ENCODE measurements at places on chromosomes 3 and 15. TPM values are rescaled to one million over a fixed set of nuclear protein-coding genes. Genes with fewer than 3 reads are reported as not detected.
A peak's percentile ranks its signal among the peaks of the same experiment; 100 is the strongest.

DNA sequence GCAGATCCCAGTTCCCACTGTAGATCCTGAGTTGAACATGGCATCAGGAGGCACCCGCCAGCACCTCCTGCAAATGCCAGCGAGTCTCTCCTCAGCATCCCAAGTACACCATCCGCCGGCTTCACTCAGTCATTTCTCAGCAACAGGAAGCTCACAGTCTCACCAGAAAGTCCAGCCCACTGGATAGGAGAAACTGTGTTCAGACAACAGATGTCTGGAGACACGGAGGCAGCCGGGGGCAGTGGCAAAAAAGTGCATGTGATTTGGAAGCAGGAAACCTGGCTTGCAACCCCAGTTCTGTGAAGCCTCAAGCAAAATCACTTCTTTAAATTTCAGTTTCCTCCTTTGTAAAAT is 68.7 kb downstream of the SRGAP3 start:
- H3K4me1 ChIP-seq, result no peaks in the 10 kb centered on the region
- no peaks in the 10 kb centered on the region for H3K27me3 ChIP-seq
- H3K4me3 ChIP-seq, result no peak overlapping the region
- no peaks in the 10 kb centered on the region for H3K36me3 ChIP-seq

GRCh38 chr3:132804498-132804897 is 82.3 kb upstream of the NPHP3 start:
- H3K27ac ChIP-seq, result no peak overlapping the region
- no peak overlapping the region for H3K4me3 ChIP-seq
- H3K36me3 ChIP-seq, result no peaks in the 10 kb centered on the region
- no peak for DNase-seq
- no peaks in the 10 kb centered on the region for H3K27me3 ChIP-seq

DNA sequence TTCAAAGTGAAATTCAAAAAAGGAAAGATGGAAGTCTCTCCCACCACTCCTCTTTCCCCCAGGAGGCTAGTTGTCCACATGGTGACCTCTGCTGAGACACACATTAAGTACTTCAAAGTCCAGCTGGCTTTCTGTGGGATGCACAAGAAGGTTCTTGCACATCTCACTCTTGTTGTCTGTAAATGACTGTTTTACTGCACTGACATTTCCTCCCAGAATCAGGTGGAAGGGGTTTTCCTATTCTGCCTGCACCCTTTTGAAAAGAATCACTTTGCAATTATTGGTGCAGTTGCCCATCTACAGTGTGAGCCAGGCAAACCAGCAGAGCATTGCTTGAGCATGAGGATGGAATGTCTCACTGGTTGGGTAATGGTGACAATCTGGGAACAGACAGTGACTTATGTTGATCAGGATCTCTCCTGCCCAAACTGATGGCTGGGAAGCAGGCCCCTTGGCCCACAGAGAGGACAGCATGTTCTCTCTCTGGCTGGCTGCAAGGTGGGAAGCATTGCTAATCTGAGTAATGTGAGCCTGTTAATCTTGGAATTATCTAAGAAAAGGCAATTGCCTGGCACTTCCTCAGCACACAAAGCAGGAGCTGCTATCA is 347.7 kb upstream of the SATB1 start:
- no peak for DNase-seq
- no peak overlapping the region for H3K27ac ChIP-seq
- no peak overlapping the region for H3K4me3 ChIP-seq
- no peaks in the 10 kb centered on the region for H3K4me1 ChIP-seq
- no peaks in the 10 kb centered on the region for H3K36me3 ChIP-seq

DNA sequence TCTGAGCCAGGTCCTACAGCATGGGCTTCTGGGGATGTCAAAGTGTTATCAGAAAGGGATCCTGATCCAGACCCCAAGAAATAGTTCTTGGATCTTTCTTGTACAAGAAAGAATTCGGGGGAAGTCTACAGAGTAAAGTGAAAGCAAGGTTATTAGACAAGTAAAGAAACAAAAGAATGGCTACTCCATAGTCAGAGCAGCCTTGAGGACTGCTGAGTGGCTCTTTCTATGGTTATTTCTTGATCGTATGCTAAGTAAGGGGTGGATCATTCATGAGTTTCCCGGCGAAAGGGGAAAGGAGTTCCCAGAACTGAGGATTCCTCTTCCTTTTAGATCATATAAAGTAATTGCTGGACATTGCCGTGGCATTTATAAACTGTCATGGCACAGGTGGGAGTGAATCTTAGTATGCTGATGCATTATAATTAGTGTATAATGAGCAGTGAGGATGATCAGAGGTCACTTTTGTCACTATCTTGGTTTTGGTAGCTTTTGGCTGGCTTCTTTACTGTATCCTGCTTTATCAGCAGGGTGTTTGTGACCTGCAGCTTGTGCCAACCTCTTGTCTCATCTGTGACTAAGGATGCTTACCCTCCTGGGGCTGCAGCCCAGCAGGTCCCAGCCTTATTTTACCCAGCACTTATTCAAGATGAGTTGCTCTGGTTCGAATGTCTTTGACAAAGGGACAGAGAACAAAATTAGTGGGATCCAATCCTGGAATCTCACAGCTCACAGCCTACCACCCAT is 41.0 kb downstream of the CRYGS start:
- DNase-seq, result no peak
- no peaks in the 10 kb centered on the region for H3K36me3 ChIP-seq
- H3K27me3 ChIP-seq, result peaks cover 11% of the 10 kb centered on the region
- H3K4me1 ChIP-seq, result no peaks in the 10 kb centered on the region
- no peak overlapping the region for H3K4me3 ChIP-seq

DNA sequence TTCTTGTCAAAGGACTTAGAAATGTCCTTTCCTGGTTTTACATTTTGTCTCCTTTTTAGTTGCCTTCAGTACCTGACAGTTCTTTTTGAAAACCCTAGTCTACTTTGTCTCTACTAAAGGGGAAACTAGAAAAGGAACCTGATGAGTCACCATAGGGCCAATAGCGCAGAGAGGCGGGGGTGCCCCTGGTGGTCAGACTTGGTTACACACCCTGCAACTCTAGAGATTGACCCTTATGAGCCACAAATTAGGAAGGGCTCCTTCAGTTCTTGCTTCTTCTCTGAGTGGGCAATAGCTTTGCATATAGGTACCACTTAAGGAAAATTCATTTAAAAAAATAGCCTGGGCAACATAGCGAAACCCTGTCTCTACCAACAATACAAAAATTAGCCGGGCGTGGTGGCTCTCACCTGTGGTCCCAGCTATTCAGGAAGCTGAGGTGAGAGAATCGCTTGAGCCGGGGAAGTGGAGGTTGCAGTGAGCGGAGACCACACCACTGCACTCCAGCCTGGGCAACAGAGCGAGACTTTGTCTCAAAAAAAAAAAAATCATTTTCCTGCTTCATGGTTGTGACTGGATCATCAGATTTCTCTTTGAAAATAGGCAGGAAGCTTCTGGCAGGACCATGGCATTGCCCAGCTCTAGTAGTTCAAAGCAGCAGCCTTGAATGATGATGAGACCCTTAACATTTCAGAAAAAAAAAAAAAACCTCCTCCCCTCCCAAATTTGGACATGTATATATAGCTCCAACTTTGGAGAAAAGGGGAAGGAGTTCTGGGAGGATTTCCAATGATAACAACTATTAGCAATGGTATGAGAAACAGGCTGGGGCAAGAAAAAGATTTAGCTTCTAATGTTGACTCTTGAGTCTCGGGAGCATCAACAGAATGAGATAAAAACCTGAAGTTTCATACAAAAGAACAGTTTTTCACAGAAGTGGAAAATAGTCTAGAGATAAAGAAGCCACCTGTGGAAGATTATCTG is 45.2 kb upstream of the RASA2 start:
- H3K4me1 ChIP-seq, result peaks cover 6% of the 10 kb centered on the region
- H3K27ac ChIP-seq, result peak overlapping the region; percentile 27
- peaks cover 58% of the 10 kb centered on the region for H3K36me3 ChIP-seq
- H3K27me3 ChIP-seq, result no peaks in the 10 kb centered on the region
- H3K4me3 ChIP-seq, result no peak overlapping the region

DNA sequence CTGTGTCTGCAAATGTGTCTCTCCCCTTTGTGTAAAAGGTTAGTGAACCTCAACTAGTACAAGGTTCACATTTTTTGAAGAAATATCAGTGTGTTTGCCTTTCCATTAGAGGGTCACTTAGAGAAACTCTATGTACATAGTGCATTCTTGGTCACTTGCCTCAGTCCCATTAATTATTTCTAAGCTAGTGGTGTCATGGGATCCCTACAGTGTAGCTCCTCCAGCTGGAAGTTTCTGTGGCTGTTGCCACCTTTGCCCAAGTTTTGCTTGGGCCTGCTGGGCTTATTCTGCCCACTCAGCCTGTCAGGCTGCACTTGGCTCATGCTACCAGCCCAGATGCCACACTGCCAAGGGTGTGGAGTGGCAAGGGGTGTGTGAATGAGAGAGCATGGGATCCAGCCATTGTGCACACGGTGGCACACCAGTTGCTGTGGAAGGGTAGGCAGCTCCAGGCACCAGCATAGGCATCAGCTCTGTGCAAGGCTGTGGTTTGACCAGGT is 161.7 kb downstream of the ARPP21 start:
- peaks cover 3% of the 10 kb centered on the region for H3K4me1 ChIP-seq
- peak overlapping the region; percentile 68 for H3K27ac ChIP-seq
- H3K27me3 ChIP-seq, result no peaks in the 10 kb centered on the region
- H3K36me3 ChIP-seq, result no peaks in the 10 kb centered on the region

SATB1 gene
- 27.2 TPM for polyA plus RNA-seq

CEMIP gene
- polyA plus RNA-seq, result 2.5 TPM

CSPG5 gene
- polyA plus RNA-seq, result 2.3 TPM

GRCh38 chr3:62119139-62119538 is 254.2 kb downstream of the FEZF2 start:
- no peak overlapping the region for H3K27ac ChIP-seq
- H3K4me3 ChIP-seq, result no peak overlapping the region
- DNase-seq, result no peak
- no peaks in the 10 kb centered on the region for H3K4me1 ChIP-seq
- H3K36me3 ChIP-seq, result no peaks in the 10 kb centered on the region
- H3K27me3 ChIP-seq, result no peaks in the 10 kb centered on the region

- no peaks in the 10 kb centered on the region for H3K36me3 ChIP-seq
- no peak overlapping the region for H3K27ac ChIP-seq
- no peaks in the 10 kb centered on the region for H3K4me1 ChIP-seq
- no peak for DNase-seq
- no peak overlapping the region for H3K4me3 ChIP-seq
- H3K27me3 ChIP-seq, result no peaks in the 10 kb centered on the region
Measured at GRCh38 chr3:16069149-16069922, 105.1 kb upstream of the GALNT15 start.

All from large intestine (tissue), 12 donors.